ENCODE measurements at places on chromosomes 1 and 21.

GRCh38 chr1:92754719-92755050 is 30.2 kb downstream of the EVI5 start:
- no peak for DNase-seq

DNA sequence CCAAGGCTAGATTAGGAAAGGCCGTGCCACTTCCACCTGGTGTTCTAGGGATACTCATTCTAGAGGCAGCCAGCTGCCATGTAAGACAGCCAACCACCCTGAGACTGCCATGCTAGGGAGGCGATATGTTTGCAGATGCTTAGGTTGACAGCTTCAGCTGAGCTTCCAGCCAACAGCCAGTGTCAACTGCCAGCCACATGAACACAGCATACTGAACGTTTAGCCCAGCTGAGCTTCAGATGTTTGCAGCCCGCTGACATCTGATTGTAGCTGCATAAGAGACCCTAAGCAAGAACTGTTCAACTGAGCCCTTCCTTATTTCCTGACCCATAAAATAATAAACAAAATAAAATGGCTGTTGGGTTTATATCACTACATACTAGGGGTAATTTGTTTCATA is 5.0 kb upstream of the KCNC4 start:
- DNase-seq = no peak

DNA sequence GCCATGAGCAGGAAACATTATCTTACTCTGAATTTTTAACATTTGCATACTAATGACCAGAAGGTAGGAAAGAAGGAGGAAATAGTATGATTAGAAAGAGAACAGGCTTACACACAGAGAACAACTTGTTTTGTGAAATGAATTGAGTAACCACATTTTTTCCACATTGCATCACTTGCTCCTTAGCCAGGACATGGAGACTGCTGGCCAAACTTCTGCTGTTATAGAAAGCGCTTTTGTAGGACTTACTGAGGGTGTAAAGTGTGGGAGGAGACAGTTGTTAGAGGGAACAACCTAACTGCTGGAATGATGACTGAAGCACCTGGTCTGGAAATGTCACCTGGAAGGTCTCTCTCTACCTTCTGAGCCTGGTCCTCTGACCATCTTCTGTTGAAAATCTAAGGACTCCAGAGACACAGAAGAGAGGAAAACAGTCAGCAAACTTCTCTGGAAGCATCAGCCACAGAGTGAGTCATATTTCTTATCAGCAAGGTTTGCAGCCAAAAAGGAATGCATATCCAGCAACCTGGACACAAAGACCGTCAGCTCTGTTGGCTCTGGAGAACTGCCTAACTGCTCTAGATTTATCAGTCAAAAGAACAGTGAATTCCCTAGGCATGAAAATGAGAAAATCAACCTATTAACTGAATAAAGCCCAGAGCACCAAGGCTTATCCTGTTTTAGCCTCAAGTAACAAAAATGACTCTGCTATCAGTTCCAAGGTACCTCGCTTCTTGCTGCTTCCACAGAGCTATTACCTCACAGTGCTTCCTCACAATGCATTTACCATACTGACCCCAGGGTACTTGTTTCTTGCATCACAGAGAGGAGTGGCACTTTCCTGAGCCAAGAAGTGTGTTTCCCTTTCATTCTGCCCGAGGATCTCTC is 88.0 kb upstream of the SLFNL1 start:
- no peak for DNase-seq

DNA sequence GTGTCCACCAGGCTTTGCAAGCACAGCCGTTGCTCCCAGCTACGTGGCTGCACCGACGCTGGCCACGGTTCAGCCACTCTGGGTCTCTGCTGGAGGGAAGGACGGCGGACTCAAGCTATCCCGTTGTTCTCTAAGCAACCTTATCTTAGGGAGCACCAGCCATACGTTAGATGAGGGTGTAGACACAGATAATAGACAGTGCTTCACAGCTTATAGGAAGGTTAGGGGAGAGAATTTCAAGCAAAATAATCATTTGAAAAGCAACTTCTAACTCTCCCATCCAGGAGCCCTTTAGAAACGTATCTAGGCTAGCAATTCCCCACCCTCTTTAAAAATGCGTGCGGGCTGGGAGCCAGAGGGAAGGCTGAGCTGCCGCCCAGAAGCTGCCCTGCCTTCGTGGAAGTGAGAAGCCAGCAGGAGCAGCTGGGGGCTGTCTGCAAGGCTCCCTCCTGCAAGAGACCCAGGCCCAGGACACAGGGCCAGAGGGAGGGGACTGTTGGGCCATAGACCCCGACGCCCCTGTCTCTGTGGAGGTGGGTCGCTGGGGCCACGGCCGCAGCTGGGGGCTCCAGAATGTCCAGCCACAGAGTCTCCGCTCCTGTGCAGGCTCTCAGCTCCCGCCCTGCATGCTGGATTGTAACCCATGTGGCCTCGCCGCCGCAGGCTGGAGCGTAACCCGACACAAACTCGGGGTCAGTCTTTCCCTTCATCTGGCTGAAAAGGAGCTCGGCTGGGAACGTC is 31.2 kb upstream of the COL6A2 start:
- no peak for DNase-seq

DNA sequence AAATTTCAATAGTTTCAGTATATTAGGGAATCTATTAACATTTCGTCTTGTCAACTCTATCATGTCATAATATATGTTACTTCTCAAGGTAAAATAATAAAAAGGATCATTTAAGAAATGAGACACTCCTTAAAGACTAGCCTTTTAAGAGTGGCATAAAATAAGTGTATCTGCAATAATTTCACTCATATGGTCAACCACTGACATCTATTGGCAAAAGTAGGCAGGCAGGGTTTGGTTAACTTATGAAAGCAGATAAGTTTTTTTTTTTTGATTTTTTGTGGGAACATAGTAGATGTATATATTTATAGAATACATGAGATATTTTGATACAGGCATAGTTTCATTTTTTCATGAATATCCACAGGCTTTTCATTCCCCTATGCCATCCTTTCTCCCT is 5.5 kb upstream of the RGS21 start:
- DNase-seq = no peak

GRCh38 chr1:181181792-181182585 is 93.5 kb downstream of the IER5 start:
- DNase-seq = no peak

- no peak for DNase-seq
These were observed 75.2 kb upstream of the TARDBP start for GRCh38 chr1:10936998-10937901.

DNA sequence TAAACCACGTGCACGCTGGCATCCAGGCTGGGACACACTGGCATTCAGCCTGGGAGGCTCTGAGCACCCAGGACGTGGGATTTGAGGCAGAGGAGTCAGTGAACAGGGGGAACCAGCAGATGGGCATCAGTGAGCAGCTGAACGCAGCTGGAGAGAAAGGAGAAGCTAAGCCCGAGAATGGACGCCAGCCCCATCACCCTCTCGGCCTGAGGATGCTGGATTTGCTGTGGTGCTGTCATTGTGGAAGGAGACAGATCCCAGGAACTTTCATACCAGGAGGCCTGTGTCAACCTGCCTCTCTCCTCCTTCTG is 132.8 kb downstream of the PGBD5 start:
- DNase-seq = no peak

DNA sequence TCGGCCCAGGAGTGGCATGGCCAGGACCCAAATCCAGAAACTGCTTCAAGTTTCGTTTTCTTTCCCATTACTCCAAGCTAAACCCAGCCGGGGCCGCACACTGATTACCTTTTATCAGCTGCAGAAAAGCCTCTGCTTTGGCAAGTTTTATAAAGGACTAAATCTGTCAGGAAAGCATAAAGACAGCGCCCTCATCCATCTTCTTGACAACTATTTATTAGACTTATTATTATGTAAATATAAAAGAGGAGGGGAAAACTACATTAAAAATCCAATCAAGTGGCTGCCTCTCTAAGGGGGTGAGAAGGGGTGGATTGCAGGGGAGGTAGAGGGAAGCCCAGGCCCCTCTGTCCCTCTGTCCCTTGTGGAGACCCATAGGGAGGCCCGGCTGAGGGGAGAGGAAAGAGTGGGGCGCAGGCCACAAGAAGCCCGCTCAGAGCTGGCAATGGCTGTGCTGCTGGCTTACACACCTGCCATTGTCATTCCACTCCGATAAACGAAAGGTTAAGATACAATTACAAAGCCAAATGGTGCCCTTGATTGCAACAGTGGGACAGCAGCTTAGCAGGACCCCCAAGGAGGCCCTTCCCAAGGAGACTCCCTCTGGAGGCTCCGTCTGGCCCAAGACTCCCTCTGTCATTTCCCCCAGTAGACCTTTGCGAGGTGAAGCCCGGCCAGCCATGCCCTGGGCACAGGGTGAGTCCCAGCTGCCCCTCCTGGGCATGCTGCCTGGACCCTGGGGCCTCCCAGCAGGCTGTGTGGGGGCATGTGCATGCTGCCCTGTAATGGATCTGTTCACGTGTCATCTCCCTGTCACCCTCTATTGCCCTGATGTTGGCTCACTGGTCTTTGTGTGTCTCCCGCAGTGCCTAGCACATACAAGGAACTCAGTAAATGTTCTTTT is 45.4 kb downstream of the KCND3 start:
- DNase-seq = no peak

GRCh38 chr1:153399401-153400055 is 8.7 kb upstream of the S100A8 start:
- no peak for DNase-seq

DNA sequence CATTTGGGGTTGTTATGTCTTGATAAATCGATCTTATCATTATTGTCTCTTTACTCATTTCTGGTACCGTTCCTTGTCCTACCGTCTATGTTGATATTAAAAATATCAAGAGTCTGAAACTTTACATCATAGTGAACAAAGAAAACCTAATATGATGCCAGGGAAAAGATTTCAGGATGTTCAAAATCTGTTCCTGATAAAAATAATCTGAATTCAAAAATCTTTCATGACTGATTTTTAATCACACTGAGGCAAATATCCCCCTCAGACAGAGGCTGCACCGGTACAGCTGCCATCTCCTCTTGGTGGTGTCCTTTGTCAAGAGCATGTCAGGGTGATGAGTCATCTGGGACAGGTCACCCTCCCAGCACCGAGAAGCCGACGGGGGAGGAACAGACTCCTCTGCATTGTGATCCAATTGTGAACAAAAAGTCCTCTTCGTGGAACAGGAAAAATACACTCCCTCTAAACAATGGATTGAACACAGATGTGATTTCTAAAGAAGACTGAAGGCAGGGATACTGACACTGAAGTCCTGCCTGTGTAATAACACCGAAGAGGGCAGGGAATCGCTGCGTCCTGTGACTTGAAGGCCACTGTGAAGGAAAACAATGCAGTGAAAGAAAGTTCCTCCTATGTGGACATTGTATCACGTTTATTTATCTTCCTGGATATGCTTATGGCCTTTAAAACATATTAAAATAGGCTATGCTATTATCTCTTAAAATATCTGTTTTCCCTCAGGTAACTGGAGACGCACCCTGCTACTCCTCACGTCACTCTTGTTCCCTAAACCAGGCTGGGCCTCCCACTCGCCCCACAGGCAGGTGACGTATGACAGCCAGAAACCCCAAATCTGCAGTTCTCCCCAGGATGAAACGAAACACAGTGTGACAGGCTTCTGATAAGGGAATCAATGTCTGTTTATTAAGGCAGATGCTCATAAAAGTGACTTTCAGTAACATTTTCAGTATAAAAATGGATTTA is 4.3 kb upstream of the SPATC1L start:
- no peak for DNase-seq

DNA sequence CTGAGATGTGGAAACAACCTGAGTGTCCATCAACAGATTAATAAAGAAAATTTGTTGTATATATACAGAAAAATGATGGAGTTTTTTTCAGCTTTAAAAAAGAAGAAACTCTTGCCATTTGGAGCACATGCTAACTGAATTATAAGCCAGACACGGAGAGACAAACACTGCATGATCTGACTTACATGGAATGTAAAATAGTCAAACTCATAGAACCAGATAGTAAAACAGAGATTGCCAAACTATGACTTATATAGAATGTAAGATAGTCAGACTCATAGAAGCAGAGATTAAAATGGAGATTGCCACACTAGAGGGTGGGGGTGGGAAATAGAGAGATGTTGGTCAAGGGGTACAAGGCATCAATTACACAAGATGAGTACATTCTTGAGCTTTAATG is 1786.6 kb downstream of the PLA2G4A start:
- no peak for DNase-seq

DNA sequence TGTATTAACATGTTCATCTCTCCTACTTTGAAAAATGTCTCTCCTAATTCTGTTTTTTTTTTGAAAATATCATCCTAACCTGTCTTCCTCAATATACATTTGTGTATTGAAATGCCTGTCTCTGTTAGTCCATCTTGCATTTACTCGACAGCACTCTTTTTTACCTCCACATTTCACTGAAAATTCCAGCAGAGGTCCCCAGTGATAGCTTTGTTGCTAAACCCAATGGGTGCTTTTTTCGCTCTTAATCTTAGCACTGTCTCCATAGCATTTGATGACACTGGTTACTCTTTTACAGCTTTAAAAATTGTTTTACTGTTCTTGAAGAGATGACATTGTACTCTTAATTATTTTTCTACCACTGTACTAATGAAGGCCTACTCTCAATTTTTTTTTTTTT is 10.8 kb downstream of the OSBPL9 start:
- DNase-seq = no peak

DNA sequence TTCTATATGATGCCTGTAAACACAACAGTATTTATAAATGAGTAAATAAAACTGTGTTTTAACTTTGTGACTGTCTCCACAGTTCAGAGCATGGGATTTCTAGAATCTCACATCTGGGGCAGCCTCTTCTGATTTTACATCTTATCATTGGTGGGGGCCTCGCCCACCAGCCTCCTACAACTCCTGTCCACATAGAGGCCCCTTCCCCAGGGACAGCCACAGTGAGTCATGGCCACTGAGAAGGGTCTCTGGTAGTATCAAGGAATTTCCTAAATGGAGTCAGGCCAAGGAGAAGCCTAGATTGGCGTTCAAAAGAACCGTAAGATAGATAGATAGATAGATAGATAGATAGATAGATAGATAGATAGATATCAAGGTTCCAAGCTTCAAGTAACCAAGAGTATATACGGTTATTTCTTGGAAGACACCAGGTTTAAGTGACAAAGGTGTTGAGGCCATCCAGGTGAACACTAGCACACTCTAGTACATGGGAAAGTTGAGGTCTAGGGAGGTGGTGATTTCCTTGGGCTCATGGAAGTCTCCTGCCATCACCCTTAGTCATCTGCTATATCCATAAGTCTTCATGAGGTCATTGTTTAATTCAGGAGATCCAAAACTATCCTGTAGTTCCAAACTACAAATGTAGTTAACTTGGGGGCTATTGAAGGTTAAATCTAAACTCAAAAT is 121.6 kb downstream of the SYT2 start:
- no peak for DNase-seq

- no peak for DNase-seq
These were observed 13.5 kb upstream of the FOXJ3 start for GRCh38 chr1:42348498-42348897.

GRCh38 chr1:205294934-205295333 is 26.6 kb downstream of the NUAK2 start:
- DNase-seq = no peak

- no peak for DNase-seq
These were observed 30.4 kb upstream of the LBR start for GRCh38 chr1:225458222-225458631.
